ENCODE measurements at places on chromosomes 3 and 15.

GRCh38 chr3:26558257-26558656 lies 64.3 kb upstream of the LRRC3B start:
- DNase-seq, result no peak

DNA sequence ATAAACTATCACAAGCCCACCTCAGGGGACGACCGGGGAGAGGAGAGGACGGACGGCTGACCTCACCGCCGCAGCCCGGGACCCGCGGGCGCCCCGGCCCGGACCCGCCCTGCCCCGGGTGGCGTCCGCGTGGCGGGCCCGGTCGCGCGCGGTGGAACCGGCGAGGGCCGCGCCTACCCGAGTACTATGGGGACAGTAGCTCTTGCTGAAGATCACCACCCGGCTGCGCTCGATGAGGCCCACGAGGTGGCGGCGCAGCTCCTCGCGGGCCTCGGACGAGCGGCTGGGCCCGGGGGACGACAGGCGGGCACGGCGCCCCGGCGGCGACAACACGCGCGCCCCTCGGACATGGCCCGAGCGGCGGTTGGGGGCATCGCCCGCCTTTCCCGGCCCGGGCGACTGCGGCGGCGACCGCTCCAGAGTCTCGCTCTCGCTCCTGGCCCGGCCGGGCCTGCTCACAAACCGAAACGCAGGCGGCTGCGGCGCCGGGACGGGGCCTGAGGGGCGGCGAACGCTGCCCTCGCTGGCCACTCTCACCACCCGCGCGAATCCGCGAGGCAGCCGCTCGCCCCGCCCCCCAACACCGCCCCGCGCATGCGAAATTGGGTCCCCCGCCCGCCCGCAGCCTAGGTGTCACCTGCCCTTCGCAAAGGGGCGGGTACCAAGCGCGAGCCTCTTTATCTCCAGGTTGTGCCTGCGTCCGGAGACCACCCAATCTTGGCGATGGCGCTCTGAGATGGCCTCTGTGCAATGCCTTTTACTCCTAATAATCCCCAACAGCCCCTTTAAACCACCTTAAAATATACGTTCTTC lies at the start of gene TXNRD3:
TSS of gene TXNRD3 (minus strand) at position 554 of the 813 bp plus-strand sequence.
- DNase-seq, result peak; percentile 49

GRCh38 chr3:157631478-157631877 lies 128.3 kb upstream of the VEPH1 start:
- DNase-seq, result no peak

- DNase-seq, result no peak
Observed at GRCh38 chr3:16181361-16181760, 6.9 kb downstream of the GALNT15 start.

- peak; percentile 69 for DNase-seq
Observed at GRCh38 chr3:66405701-66406091, 95.1 kb downstream of the LRIG1 start.

DNA sequence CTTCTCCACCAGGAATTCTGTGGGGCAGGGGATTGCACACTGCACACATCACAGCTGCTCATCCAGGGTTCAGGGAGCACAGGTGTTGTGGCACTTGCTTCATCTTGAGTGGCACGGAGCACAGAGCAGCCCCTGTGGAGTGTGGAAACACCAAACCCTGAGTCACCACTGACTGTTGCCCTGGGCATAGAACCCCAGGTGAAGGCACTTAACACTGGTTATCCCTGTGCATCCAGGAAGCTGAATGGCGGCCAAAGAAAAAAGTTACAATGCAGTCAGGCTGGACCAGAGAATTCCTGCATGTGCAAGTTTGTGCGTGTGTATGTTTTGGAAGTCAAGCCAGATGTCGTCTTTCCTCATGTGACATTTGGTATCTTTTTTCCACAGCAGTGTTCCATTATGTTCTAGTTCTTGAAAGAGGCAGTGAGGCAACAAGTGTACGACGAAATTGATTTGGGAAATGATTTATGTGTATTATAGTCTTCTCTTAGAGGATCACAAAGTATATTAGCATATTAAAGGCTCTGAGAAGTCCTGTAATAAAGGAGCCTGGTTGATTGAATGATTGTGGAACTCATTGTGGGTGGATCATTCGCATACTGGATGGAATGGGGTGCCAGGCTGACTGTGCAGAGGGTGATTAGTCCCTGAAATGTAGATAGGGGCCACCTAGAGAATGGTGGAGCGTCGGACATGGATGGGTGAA lies 292.3 kb downstream of the TLE3 start:
- no peak for DNase-seq
